ENCODE measurements at places on chromosomes 7 and 10.

DNA sequence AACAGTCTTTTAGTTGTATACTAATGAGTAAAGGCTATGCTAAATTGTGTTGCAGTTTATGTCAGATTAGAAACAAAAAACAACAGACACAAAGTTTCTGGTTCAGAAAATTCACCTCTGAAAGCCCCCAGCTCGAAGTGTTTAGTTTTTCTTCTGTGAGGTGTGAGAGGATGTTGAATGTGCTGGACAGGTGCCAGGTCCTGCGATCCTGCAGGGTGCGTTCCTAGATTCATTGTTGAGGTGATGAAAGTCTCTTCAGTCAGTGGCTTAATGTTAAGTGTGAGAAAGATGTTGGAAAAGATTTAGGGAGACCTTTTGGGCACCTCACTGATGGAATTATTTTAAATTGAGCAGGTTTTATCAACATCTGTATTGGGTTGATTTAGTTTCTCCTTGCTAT, 287.3 kb downstream of the SDK1 start:
- DNase-seq, result no peak

DNA sequence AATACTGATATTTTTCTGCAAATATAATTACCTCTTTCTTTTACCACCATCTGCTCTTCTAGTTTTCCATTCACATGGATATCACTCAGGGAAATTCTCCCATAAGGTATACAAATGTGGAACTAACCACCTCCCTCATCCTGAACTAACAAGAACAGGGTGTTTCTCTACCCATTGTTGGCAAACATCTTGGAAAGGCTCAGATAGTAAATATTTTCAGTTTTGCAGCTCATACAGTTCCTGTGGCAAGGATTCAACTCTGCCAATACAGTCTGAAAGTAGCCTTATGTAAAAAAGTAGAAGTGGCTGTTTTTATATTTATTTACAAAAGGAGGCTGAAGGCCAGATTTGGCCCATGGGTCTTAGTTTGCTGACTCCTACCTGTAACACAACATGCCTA, 513.0 kb upstream of the TEX47 start:
- no peak for DNase-seq

GRCh38 chr7:142968229-142968628, 6.1 kb upstream of the KEL start:
- no peak for DNase-seq

- DNase-seq, result no peak
These were observed 94.5 kb downstream of the INPP5A start for GRCh38 chr10:132632091-132632561.

DNA sequence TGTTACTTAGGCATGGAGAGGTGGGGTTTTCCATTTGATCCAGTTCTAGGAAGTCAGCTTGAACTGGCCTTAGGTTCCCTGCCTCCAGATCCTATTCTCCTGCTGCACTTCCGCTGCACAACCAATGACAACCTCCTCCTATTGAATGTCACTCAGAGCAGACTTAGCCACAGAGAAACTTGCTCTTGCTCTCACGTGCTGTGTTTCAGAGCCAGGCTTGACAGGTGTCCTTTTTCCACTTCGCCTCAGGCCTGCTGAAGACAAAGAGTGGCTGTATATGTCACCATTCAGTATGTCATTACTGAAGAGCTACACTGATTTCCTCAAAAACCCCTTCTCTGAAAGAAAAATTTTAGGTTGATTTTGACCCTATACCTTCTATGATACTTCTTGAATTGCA, 115.4 kb upstream of the ETV1 start:
- no peak for DNase-seq

- DNase-seq, result no peak
These were observed 41.1 kb downstream of the BRI3 start for GRCh38 chr7:98322331-98323270.
